Non-pigmented ciliary epithelial cell (primary cell): ENCODE measurements at places on chromosomes 6 and 20.

DNA sequence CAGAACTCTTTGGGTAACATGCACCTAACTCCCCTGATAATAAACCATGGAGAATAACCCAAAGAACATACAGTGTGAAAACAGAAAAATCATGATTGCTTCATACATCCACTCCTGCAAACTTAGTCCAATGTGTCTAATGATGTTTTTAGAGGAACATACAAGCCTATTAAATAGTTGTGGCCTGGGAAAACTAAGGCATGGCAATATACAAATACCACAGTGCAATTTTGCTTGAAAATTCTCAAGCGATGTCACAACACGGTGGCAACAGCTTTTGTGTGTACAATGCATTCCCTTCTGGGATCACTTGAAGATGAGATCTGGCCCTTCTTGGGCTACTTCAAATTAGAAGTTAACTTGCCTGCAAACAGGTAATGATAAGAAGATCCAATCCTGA, 16.7 kb downstream of the MAP3K5 start:
- DNase-seq = no peak

- DNase-seq = no peak
Observed at GRCh38 chr6:142867988-142868812, 76.8 kb downstream of the HIVEP2 start.

- no peak for DNase-seq
Observed at GRCh38 chr20:57390604-57391438, at the start of gene RBM38. Gene RBM38 (plus strand): TSS chr20:57391396. CDS start chr20:57391582, 186 bp downstream.

- no peak for DNase-seq
Observed at GRCh38 chr20:50260479-50261221, 70.0 kb downstream of the CEBPB start.

- no peak for DNase-seq
Observed at GRCh38 chr20:63952769-63953168, 3.4 kb downstream of the UCKL1 start.

DNA sequence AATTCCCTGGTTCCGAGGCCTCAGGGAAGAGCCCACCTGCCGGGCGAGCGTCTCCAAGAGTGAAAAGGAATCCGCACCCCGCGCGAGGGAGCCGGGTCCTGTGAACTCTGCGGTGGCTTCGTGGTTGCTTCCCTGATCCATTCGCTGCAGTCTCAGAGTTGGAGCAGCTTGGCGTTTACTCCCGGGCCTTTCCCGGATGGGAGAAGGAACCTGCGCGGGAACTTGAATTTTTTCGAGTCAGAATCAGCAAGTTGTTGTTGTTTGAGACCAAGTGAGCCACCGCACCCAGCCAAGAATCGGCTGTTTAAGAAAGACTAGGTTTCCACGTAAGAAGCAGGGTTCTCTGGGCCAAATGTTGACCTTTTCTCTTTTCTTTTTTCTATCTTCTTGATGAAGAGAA, 12.9 kb downstream of the PRSS16 start:
- DNase-seq = no peak

DNA sequence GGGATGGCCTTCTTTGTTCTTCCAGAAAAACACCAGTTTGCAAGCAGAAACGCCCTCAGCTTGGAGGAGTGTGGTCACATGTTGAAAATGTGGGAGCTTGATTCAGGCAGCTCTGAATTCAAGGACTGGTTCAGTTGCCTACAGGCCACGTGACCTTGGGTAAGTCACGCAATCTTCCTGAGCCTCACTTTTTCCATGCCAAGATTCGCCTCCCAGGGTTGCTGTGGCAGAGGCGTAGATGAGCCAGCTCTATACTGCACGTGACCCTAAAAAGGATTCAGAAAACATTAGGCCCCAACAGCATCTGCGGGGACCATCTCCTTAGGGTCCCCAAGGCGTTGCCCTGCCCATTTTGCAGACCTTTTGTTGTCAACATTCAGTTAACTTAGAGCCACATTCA, 112.0 kb upstream of the SNX9 start:
- DNase-seq = no peak

- DNase-seq = peak; percentile 54
Observed at GRCh38 chr6:127120787-127121636, 2.5 kb downstream of the RSPO3 start.

DNA sequence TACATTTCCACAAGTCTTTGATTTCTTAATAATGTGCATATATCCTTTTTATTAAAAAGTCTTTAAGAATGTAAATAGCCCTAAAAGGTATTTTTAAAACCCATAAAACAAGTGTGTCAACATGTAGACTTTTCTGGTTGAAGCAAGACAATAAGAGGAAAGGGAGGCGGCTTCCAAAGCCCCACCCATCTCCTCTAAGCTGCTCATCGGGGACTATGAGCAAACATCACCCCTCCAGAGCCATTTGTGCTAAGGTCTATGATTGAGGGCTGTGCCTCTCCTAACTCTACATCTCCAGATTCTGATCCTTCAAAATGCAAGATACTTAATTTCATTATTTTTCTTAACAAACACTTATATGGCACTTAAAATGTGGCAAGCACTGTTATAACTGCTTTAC, 2.5 kb upstream of the NAA20 start:
- no peak for DNase-seq

DNA sequence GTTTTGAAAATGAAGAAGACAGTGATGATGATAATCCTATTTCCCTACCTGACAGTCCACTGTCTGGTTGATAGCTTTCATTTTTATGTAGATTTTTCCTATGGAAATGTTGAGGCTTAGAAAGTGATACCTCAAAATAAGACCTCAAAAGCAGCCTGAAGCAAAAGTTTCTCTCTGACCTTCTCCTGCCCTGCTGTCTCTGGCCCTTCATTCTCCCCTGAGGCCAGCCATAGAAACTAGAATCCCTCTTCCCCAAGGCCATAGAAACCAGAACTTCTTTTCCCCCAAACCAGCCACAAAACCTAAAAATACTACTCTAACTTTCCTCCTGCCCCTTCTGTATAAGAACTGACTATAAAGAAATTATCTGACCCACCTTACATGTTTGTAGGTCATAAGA, 52.6 kb upstream of the GCM1 start:
- DNase-seq = no peak

DNA sequence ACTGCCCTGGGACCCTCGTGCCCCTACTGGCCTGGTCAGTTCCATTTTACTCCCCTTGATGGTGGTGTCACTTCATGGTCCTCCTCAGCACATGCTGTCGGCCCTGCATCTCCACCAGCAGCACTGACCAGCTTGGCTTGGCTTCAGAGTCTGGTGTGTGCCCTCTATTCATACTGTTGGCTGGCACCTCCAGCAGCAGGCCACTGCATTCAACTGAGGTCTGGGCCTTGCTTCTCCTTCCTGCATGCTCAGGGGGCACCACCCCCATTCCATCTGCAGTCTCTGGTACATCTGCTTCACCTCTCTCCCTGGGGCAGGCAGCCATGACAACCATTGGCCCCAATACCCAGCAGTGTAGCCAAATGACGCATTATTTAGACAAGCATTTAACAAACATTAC, 155.9 kb downstream of the SLC24A3 start:
- no peak for DNase-seq

GRCh38 chr6:16594849-16595248, 166.4 kb downstream of the ATXN1 start:
- DNase-seq = no peak

GRCh38 chr6:125950293-125950692, 6.3 kb upstream of the HINT3 start:
- DNase-seq = peak; percentile 40

DNA sequence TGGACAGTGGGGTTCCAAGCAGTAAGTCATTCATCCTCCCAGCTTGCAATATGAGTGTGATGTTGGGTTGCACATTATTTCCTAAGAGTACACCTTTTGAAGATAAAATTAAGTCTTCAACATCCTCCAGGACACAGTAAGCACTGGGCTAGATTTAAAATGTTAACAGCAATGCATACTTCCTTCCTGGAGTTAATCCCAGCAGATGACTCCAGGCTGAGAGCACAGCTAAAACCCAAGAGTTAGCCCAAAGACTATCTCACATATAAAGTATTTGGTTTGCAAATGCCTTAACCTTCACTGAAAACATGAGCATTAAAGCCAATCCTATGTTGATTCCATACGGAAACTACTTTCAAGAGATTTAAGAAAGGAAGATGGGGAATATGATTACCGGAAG, 69.2 kb downstream of the SLC23A2 start:
- no peak for DNase-seq

- DNase-seq = no peak
Observed at GRCh38 chr6:158717341-158718330, 67.8 kb downstream of the SYTL3 start.

GRCh38 chr6:22294301-22294700, 2.5 kb downstream of the PRL start:
- no peak for DNase-seq

GRCh38 chr6:827431-827830, 134.5 kb upstream of the EXOC2 start:
- no peak for DNase-seq

DNA sequence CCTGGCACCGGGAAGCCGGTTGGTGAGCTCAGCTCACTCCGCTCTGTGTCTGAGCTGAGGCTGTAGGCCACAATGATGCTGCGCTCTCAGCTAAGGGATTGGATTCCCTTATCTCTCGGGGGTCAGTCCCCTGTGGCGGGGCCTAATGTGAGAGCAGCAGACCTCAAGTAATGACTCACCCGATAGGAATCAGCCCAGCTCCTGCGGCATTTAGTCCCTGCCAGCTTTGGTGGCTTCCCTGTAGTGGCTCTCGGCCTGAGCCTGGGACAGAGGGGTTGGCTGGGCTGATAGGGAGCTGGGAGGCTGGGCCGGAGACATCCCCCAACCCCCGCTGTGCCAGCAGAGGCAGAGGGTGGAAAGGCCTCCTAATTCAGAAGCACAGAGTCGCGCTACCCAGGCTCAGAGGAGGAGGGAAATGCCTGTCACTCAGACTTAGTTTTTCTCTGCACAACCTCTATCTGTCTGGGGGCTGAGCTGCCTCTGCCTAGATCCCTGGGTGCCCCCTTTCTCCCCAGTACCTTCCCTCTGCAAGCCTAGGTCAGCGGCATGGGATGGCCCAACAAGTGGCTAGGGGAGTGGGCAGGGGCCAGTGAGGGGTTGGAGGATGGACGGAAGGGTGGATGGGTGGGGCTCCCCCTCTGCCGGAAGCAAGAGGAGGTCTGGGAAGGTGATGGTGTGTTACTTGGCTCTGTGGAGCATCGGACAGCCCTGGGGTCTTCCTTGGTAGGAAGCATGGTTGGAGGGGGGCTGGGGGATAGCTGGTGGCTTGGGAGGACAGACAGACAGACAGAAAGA, 92.2 kb downstream of the CDH22 start:
- peak; percentile 26 for DNase-seq

DNA sequence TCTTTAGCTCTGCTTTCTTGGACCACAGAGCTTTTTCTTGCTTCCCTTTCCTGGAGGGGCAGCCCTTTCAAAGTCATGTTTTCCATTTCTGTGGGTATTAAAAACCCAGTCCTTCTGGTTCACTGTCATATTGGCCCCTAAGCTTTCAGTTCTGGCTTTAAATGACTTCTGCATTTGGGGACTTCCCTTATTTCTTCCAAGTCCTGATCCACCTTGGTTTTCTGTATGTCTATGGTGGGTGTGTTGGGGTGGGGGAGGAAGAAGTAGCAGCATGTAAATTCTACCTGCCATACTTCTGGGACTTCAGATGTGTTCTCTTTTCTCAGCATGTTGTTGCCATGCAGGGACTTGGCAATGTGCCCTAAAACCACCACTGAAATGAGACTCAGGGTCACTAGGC, 77.1 kb upstream of the EMILIN3 start:
- DNase-seq = no peak

DNA sequence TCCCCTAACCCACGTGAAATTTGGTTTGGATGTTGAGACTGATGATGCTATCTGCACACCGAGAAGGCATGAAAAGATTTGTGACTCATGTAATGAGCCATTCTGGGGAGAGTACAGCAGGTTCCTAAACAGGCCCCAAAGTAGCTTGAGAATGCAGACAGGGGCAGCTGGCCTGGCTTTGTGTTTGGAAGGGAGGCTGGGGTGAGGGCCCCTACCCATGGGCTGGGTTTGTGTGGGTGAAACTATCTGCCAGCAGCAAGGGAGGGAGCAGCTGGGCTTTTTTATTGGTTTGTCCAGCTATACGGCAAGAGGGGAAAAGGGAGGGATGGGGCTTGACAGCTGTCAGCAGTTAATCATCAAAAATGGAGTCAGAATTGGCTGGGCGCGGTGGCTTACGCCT, 87.0 kb upstream of the RNF24 start:
- DNase-seq = no peak

DNA sequence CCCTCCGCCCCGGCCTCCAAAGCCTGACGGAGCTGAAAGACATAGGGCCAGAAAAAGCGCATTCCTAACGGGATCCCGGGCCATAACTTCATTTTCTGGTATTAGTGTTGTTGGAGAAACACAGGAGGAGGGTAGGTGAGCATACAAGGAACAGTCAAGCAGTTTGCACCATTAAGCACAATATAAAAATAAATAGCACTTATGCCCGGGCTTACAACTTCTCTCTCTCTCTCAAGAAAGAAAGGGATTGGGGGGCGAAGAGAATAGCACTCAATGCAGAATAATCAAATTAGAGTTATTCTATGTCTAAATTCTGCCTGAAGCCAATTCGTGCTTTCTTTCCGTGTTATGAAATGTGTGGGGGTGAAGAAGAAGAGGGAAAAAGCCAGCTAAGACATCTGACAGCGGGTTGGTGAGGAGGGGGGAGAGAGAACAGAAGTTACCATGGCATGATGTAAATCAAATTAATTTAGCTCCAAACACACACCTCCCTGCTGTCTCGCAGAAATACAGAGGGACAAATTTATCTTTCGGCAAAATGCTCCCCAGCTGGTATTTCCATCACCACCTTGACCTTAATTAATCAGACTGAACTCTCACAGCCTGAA, 508 bp upstream of the METTL24 start:
- DNase-seq = no peak

DNA sequence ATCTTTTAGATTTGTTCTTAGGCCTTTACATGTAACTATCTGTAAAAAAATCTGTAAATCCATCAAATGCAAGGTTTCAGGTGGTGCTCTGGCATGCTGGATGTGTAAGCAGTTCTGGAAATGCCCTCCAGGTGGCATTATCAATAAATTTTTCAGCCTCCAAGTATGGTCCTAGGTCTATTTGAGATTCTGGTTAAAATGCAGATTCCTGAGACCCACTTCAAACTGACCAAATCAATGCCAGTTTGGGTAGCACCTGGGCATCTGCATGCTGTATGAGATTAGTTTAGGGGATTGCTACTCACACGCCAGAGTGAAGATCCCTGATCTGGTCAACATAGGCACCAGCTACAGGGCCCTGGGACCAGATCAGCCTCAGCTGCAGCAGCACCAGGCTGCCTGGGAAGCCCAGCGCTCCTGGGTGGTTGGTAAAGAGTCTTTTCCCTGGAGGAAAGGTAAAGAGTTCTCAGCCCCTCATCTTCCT, 507.3 kb upstream of the CITED2 start:
- no peak for DNase-seq

- peak; percentile 46 for DNase-seq
Observed at GRCh38 chr6:38489951-38490350, 149.8 kb downstream of the BTBD9 start.

- DNase-seq = no peak
Observed at GRCh38 chr6:109872968-109873545, 105.1 kb upstream of the GPR6 start.
